ENCODE measurements at places on chromosomes 1 and 21.
A peak's percentile ranks its signal among the peaks of the same experiment; 100 is the strongest.

DNA sequence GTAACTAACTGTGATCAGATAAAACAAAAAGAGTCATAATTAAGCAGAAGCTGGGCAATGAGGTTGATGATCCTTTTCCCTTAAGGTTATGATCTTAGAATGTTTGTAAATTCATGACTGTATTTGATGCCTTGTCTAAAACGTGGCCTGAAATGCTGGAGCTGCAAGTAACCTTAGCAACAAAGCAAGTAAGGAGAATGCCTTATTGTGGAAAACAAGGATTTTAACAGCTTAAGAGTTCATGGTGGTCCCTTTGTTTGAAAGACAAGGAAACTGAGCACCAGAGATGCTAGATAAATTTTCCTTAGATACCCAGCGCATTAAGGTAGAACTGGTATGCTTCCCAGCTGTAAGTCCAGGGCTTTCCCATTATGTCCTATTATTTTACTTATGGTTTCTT is 25.7 kb upstream of the XPR1 start:
- DNase-seq = no peak

DNA sequence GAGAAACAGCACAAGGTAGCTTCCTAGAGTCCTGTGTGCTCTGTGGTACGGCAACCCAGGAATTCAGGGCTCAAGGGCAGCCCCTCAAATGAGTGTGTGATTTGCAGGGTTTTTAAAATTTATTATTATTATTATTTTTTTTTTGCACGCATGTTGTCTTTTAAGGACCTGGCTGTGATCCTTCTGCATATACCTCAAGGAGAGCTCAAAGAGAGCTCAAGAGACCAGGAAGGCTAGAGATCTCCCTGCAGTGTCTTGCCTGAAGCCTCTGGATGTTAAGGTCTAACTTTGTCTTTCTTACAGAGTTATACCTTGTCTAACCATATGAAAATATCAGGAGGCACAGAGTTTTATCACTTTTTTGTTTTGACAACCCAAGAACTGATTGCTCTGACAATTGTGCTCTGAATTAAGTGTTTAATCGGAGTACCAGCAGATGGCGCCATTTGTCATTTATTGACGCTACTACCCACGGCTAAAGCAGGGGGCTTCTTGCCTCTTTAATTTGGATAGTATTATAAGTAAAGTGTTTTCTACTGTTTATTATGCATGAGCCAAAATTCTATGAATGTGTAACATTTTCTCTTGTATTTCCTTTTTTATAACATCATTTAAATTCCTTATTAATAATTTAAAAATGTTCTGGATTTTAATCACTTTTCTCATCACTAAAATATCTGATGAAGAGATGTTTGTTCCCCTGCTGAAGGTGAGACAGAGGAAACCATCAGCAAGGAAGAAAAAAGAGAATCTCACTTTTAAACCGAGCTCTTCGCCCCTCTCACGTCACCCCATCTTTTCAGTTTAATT is 35.8 kb upstream of the LMO4 start:
- peak; percentile 73 for DNase-seq

DNA sequence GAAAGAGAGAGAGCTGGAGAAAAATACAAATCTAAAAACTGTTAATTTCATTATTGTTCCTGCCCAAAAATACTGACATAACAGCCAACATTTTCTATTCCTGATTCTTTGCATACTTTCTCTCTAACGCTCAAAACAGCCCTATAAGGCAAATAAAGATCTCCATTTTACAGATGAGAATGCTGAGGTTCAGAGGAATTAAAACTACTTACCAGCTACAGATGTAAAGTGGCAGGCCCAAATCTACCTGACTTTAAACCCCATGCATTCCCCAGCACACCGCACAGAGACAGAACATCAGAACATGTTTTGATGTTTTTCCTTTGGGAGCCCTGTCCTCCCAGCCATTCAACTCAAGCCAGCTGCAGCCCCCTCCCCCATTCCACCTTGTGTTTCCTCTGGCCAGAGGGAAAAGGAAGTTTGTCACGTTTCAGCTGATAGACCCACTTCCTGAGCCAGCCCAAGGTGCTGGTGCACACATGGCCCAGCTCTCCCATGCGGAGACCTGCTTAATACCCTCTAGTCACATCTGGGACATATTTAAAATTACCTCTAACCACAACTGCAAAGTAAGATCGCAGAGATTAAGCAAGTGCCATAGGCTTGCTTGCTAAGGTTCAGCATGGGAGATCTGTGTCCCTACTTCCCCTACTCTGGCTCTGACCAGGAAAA is 133.1 kb upstream of the NFIA start:
- no peak for DNase-seq

- no peak for DNase-seq
These were observed 73.3 kb upstream of the TINAGL1 start for GRCh38 chr1:31502926-31503511.

DNA sequence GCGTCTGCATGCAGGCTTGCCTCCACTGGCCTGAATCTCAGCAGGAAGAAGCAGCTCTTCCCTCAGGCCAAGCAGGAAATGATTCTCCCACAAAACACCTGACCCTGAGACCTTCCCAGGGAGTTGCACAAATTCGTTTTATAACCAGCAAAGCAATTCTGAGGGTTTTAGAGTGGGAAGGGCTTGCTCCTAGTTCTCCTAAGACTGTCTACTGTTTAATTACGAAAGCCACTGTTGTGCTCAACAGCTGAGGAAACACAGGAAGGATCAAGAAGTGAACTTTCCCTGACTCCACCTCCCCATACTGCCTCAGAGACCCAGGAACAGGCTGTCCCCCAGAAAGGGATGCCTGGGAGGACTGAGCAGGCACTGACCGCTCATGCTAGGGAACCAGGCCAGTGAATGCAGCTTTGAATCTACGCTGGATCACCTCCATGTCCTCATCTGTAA is 37.0 kb upstream of the PUM1 start:
- DNase-seq = peak; percentile 65

GRCh38 chr1:37474697-37475379 is 458 bp downstream of the ZC3H12A start:
- peak; percentile 34 for DNase-seq

DNA sequence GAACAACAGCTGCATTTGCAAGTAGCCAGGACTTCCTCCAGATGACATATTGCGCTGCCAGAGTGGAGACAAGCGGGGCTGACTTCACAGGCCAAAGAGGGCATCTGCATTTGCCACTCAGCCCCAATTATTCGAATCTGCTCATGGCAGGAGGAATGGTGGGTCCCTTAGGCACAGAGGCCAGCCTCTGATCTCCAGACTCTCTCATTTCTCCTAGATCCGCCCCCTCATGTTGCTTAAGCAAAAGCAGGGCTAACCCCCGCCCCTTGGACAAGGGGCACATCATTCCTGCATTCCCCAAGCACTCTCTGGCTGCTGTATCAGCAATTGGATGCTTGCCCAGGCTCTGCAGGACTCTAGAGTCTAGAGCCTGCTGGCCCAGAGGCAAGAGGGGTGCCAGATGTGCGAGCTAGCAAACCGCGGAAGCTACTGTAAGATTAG is 262.4 kb downstream of the ST6GALNAC3 start:
- DNase-seq = peak; percentile 73

DNA sequence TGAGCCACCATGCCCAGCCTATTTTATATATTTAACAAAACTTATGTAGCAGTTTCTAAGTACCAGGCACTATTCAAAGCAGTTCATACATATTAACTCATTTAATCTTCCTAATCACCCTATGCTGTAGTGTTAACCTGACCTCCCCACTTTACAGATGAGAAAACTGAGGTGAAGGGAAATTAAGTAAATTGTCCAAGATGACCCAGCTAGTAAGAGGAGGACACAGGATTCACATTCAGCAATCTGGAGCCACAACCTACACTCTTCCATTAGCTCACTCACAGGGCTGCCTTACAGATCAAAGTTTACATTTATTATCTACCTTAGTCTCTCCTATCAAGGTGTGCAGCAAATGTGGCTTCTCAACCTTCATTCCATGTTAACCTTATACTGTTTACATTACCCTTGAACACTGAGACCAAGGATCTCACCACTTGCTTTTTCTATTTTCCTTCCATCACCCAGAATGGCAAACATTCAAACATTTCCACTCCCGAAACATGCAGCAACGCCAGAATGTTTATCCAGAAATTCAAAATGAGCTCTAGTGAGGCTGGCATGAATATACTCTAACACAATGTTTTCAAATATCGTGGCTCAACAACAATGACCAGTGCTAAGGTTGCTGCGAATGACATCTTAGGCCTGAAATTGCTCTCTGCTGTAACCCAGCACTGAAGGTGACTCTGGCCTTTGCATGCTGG is 24.5 kb downstream of the HIVEP3 start:
- no peak for DNase-seq

- DNase-seq = peak; percentile 17
These were observed 1.9 kb downstream of the ITPKB start for GRCh38 chr1:226736908-226737818.

DNA sequence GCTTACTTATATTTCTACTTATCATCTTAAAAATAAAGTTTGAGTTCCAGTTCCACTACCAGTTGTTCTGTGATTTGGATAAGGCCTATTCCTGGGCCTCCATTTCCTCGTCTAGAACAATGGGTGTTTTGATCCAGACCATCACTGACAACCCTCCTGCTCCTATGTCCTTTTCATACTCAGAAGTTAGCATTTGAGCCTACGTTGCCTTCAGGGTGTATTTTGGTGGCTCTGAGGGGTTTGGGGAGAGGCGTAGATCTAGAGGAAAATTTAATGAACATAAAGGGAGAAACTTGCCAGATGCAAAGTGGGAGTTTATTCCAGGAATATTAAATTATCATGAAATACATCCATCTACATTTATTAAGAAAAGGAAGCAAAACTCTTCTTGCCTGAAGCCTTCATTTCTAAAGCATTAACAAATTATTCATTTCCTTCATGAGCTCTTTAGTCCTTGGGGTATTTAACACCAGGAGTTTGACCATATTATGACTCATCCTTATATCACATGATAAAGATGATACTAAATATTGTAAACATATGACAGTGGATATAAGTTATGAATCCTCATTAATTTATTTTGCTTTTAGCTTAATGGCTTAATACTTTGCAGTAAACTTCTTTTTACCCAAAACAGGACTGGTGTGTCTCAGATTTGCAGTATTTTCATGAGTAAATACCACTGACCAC is 47.2 kb upstream of the SYT14 start:
- DNase-seq = no peak

DNA sequence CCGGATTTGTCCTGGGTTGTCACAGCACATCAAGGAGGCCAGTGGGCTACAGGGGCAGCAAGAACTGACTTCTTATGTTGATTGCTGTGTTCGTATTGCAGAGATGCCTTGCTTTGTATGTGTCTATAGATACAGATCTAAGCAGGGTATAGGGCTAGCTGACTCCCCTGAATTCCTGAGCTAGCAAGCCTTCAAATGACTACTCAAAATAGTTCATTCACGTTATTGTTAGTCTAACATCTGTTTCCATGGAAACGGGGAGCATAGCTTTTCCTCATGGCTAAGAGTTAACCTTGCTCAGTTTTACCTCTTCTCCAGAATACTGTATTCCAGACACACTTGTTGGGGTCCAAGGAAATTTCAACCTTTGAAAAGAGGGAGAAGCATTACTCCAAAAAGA is 24.1 kb downstream of the TRIM45 start:
- no peak for DNase-seq

DNA sequence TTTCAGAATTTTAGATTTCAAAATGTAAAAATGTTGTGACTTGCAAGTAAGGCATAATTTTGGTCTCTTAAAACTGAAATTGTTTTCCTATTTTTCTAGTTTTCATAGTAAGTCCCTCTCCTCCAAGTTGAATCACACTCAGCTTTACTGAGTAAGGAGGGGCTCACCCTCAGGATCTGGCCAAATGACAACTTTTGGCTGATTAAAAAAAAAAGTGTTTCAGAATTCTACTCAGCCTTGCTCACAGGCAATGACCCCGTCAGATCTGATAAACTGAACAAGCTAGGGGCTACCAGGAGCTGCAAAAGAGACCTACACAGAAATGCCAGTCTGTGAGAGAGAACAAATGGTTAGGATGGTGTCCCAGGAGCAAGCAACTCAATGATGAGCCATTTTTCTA is 159.8 kb downstream of the PBX1 start:
- DNase-seq = peak; percentile 78

DNA sequence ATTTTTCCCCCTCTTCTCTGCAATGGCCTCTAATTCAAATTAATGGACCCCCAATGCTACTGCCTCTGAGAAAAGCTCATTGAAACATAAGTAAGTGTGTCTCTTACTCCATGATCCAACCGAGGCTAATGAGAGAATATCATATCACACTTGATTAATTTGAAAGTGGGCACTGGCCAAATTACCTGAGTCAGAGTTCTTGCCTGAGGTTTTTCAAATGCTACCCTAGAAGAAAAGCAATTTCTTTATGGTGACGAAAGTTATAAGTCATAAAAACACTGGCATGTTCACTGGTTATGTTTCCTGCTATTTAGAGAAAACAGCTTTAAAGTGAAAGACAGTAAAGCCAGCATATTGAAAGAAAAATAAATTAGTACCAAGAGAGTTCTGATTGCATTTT is 368.8 kb upstream of the TMPRSS15 start:
- DNase-seq = no peak

DNA sequence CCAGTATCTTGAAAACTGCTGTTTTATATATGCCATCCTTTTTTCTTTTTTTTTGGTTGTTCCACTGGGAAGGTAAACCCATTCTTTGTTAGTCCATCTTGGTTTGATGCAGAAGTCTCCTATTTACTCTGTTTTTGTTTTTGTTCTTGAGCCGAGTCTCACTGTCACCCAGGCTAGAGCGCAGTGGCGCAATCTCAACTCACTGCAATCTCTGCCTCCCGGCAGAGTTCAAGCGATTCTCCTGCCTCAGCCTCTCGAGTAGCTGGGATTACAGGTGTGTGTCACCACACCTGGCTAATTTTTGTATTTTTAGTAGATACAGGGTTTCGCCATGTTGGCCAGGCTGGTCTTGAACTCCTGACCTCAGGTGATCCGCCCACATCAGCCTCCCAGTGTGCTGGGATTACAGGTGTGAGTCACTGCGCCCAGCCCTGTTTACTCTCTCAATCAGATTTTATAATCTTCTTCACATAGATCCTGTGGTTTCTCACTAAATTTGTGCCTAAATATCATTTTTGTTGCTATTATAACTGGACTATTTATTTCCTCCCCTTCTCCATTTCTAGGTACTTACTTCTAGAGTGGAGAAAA is 12.5 kb downstream of the SYF2 start:
- no peak for DNase-seq

All from fibroblast of the aortic adventitia (primary cell).